Activated CD4-positive, alpha-beta T cell treated with anti-CD3 and anti-CD28 coated beads, Interleukin-2, amount 50 U/mL, for 1 hour (primary cell): ENCODE measurements at places on chromosomes 2 and 18.

GRCh38 chr2:13114391-13114790, 397.7 kb downstream of the TRIB2 start:
- no peak for DNase-seq

GRCh38 chr2:8234253-8234652, 447.6 kb upstream of the ID2 start:
- DNase-seq, result no peak

DNA sequence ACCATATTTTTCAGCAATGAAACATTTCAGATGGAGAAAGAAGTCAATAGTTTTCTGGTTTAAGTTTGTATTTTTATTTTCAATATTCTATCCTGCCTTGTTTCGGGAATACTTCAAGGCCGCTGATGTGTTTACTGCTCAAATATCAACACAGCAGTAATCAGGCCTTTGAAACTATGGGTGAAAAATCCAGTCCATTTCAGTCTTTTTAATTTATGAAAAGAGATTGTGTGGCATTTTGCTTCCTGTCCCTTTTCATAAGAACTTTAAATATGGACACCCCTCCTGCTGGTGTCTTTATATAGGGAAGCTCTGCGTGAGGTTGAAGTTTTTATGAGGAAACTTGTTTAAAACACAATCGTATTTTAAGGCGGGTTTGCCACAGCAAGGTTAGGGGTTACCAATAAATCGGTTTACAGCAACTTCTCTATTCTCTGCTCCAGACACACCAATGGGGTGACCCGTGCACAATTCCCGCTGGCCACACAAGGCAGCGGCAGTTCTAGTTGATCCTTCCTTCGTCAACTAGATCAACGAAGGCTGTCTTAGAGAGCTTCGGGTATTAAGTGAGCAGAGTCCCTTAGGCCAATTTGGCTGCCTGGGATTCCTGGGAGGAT, 1.2 kb upstream of the TANC1 start:
- DNase-seq, result no peak

- no peak for DNase-seq
Observed at GRCh38 chr2:128562471-128563347, 244.0 kb upstream of the HS6ST1 start.

- no peak for DNase-seq
Observed at GRCh38 chr2:47207614-47208013, 52.5 kb upstream of the STPG4 start.

- no peak for DNase-seq
Observed at GRCh38 chr2:200618590-200619021, 32.8 kb downstream of the AOX1 start.

DNA sequence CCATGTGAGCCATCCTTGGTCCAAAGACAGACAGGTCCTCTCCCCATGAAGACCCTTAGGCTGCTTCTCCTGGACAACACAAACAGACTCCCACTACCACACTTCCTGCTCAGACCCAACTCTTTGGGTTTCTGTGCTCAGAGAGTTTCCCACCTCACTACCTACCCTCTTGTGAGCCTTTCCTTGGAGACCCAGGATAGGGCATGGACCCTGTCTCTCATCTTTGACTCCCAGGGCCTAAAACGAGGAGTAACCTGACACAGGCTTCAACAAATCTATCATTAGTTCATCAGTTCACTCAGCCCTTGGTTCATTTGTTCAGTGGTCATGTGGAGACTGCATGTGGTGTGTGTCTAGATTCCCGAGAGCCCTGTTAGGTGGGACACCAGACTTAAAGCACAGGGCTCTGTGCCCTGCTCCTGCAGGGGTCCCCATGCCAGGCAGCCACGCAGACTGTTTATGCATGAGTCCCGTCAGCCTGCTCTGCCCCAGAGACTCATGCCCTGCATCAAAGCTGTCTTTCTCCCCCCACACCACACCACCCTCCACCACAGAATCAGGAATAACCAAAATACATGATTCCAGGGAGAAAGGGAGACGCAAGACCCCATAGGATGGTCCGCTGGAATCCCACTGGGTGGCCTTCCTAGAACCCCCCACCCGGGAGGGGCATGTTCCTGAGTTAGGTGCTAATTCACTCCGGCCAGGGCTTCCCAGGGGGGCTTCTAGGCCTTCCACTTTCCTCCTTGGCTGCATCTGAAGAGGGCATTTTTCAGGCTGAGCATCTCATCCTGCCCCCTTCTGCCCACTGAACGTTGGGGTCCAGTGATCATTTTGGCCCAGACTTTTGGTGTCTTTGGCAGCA, 100.2 kb upstream of the TEX51 start:
- DNase-seq, result no peak

- no peak for DNase-seq
Observed at GRCh38 chr2:12498704-12499103, 218.0 kb upstream of the TRIB2 start.

- DNase-seq, result no peak
Observed at GRCh38 chr18:44098551-44099098, 582.1 kb upstream of the SETBP1 start.

DNA sequence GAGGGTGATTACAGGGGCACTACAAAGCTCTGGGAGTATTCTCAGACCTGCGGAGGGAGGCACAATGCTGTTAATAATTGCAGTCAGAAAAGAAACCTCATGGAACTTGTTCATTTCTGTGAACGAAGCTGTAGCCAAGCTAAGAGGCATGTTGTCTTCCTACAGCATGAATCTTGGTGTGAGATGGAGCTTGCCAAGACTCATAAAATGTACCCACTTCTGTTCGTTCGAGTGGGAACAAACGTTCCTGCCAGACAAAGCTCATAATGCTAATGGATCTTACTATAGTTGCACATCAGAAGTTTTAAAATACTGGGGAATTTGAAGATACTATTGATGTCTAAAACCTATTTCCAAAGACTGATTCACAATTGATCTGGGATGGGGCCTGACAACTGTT, 489.1 kb downstream of the ZEB2 start:
- no peak for DNase-seq

DNA sequence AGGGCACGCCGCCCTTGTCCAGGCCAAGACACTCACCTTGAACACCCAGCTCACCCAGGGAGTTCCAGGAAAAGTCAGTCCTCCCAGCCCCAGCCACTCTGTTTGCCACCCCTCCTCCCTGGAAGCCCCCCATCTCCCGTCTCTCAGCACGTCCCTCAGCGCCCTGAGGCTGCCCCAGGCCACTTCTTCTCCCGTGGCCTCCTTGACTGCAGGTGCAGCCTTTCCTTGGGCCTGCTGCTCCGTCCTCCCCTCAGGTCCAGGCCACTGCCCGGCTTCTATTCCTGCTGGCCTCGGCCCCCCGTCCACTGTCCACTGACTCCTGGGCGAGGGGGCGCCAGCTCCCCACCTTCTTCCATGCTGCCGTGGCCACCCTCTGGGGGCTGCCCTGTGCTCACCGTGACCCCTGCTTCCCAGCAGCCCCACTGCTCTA, 239.1 kb downstream of the HDAC4 start:
- no peak for DNase-seq

- no peak for DNase-seq
Observed at GRCh38 chr2:203994735-203995134, 58.2 kb downstream of the ICOS start.

DNA sequence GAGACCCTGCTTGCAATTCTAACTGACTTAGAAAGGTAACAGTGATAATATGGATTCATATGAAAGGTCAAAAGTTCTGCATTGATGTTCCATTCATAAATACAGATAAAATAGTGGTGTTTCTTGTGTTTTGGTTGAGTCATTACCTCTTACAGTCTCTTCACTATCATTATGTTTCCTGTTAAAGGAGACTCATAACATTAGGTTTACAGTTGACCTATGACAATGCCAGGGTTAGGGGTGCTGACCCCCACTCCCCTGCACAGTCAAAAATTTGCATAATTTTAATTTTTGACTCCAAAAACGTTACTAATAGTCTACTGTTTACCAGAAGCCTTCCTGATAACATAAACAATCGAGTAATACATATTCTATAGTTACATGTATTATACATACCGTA, 75.4 kb downstream of the VRK2 start:
- no peak for DNase-seq

DNA sequence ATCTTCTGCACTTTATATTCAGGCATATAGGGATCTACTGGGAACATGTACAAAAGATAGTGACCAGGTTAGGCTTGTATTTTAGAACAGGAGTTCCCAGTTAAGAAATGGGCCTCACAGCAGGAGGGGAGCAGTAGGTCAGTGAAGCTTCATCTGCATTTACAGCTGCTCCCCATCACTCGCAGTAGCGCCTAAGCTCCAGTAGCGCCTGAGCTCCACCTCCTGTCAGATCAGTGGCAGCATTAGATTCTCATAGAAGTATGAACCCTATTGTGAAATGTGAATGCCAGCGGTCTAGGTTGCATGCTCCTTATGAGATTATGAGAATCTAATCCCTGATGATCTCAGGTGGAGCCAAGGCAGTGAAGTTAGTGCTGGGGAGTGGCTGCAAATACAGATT, 224.4 kb upstream of the CYRIA start:
- no peak for DNase-seq

DNA sequence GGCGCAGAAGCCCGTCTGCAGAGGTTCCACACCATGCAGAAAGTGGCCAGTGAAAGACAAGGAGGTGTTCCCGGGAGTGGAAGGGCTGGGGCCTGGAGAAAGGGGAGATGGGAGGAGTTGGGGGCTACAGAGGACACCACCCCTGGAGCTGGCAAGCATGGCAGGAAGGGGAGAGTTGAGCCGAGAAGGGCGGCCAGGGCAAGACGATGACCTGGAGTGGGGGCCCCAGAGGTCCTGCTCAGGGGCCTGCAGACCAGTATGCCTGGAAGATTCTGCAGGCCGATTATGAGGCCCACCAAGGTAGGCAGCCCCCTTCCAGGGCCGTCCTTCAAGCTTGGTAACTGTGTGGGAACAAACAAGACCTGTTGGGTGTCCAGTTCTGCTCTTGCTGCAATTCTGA, 33.1 kb downstream of the RBFA start:
- DNase-seq, result no peak

DNA sequence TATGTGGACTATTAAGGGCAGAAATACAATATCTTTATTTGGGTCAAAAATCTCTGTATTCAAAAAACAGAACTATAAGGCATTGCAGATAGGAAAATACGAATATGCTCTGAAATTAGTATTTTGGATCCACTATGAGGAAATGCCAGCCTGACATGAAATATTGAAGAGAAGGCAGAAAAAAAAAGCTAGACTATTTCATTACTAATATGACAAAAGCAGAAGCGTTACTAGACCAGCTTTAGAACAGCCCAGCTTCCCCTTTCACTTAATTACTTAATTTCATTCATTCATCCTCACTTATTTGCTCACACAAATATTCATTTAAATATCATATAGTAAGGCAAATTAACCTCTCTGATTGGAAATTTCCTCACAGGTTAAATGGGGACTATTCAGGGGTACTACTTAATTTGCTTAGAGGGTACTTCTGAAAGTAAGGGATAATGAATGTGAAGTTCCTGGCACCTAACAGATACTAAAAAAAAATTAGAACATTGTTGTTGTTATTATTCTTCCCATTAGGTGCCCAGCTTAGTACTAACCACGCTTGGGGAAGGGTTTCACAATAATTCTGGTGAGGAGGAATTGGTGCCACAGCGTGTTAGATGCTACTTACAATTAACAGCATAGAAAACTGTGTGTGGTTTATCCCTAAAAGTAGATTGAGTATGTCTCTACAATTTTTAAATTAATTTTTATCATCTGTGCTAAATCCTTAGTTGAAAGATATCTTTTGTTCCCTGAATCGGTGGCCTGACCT, 71.1 kb upstream of the CTLA4 start:
- no peak for DNase-seq
